LHCN-M2 (cell line): ENCODE measurements at places on chromosomes 11 and 22. TPM values are rescaled to one million over a fixed set of nuclear protein-coding genes. Genes with fewer than 3 reads are reported as not detected.

- DNase-seq = no peak
Measured at GRCh38 chr22:28874811-28875320, 8.5 kb upstream of the ZNRF3 start.

- DNase-seq = no peak
Measured at GRCh38 chr11:25628030-25628429, 703.9 kb upstream of the ANO3 start.

- peak; percentile 69 for DNase-seq
Measured at GRCh38 chr11:44223238-44223637, 86.7 kb downstream of the ALX4 start.

DNA sequence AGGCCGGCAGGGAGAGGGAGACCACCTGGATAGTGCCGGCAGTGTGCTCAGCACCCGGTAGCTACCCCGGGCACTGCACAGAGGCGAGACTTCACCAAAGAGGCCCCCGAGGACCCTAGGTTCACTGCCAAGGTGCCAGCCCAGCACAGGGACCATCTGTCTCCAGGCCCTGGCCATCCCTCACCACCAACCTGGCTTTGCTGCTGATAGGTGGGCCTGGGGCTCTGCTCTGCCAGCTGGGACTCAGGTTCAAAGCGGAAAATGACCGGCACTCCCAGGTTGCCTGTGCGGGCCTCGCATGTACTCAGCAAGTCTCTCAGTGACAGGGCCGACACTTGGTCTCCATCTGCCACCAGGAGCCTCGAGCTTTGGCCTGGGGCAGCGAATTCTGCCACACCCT, 812.2 kb downstream of the BRD1 start:
- DNase-seq = no peak

GRCh38 chr22:37273846-37274225, 8.5 kb upstream of the CYTH4 start:
- DNase-seq = no peak

DNA sequence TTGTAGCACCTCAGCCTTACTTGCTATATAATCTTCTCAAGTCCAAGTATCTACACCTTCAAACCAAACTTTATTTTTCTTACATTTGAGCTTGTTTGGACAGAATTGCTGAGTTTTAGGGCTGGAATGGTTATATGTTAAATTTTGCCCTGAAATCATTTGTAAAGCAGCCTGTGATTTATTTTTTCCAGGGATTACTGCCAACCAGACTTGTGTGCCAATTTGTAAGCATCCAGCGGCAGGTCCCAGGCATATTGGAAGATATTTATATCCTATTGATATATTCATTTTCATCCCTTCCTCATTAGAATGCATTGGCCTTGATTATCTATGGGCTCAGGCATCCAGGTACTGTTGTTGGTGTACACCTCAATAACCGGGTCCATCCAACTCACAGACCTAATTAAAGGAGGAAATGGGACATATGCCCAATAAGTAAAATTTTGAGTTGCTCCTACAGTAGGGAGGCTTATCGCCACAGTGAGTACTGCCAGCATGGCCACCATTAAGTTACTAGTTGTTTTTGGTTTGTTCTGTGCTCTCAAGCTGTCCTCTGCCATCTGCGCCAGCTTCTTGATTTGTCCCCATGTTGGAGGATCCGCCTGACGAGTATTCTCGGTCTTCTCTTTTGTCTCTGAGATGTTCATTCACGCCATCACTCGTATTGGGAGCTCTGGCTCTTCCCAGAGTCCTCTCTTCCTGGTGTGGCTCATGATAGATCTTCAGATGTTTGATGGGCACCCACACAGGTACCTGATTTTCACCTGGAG, 9.8 kb upstream of the DNAJB13 start:
- no peak for DNase-seq

- DNase-seq = peak; percentile 21
Measured at GRCh38 chr11:1548221-1549070, 23.6 kb downstream of the DUSP8 start.

DNA sequence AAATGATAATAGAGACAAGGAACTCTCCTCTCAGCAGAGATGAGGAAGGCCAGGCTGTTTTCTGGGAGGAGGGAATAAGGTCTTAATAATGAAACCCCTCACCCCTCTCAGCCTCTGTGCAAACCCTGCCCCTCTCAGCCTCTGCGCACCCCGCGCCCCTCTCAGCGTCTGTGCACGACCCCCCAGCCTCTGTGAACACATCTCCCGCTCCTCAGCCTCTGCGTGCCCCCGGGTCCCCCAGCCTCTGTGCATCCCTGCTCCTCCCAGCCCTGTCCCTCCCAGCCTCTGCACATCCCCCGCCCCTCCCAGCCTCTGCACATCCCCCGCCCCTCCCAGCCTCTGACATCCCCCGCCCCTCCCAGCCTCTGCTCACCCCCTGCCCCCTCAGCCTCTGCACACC, 837.8 kb downstream of the TBC1D22A start:
- DNase-seq = no peak

DNA sequence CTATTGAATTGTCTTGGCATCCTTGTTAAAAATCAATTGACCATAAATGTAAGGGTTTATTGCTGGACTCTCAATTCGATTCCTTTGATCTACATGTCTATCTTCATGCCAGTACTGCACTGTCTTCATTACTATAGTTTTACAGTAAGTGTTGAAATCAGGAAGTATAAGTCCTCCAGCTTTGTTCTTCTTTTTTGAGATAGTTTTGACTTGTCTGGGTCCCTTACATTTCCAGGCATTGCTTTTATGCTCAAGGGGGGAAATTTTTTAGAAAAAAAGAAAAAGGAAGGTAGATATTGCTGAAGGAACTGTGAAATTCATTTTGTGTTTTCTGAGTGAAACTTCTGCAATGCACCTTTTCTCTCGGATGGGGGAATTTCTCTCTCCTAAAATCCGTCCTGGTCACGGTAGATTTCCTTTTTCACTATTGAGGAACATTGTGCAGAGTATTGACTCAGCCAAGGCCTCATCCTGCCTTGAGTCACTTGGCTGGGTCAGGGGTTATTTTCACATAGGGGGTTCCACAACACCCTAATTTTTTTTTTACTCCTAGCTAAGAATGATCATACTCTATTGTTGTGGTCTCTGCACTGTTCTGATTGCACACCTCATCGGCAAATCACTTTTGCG, 2.8 kb upstream of the ACER3 start:
- no peak for DNase-seq

- no peak for DNase-seq
Measured at GRCh38 chr11:3099178-3099577, 42.0 kb upstream of the CARS1 start.

DNA sequence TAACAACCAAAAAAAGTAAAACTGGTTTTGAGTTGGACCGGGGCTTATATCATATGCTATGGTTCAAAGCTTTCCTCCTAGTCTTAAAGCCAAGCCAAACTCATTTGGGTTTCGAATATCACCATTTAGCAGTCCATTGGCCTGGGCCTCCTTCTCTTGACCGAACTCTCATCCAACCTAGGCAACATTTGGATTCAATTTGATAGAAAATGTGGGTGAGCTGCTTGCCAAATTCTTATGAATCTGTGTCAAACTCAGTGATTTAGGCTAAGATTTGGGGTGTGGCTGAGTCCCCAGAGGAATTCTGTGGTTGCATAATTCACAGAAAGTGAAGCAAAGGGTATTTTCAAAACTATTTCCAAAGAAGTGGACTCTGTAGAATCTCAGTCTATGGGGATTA, 83.7 kb downstream of the BLID start:
- no peak for DNase-seq

Gene CHRM4
- total RNA-seq = 0.19 and 0.29 TPM in 2 replicates

Gene IFITM1
- 0.32 and 3.2 TPM in 2 replicates for total RNA-seq

Gene TMPRSS13
- total RNA-seq = not detected in 2 replicates

Gene OR10A2
- total RNA-seq = not detected in 2 replicates

Gene C11orf65
- 0.83 and 1.3 TPM in 2 replicates for total RNA-seq

Gene FAM83F
- total RNA-seq = not detected in 2 replicates

Gene EFCAB6
- 1.2 and 1.7 TPM in 2 replicates for total RNA-seq

Gene UPK3A
- total RNA-seq = not detected in 2 replicates

Gene ARAP1
- 50.1 and 51.3 TPM in 2 replicates for total RNA-seq

Gene CD248
- total RNA-seq = 0.06 TPM in 1 of 2 replicates, not detected in the other

Gene TPCN2
- 7.1 and 10.1 TPM in 2 replicates for total RNA-seq

Gene KCNE3
- total RNA-seq = 0.23 and 0.51 TPM in 2 replicates
